ENCODE measurements at places on chromosomes 12 and 14. TPM values are rescaled to one million over a fixed set of nuclear protein-coding genes. Genes with fewer than 3 reads are reported as not detected.

ANKRD9 gene
- 247 TPM for total RNA-seq

PROX2 gene
- total RNA-seq, result not detected

RIN3 gene
- total RNA-seq, result 17.9 TPM

SLC25A3 gene
- total RNA-seq, result 537 TPM

SLC41A2 gene
- 136 TPM for total RNA-seq

NT5DC3 gene
- 24.3 TPM for total RNA-seq

NFE2 gene
- total RNA-seq, result not detected

TAS2R42 gene
- total RNA-seq, result not detected

SERPINA9 gene
- total RNA-seq, result not detected

CLEC1A gene
- total RNA-seq, result 0.55 TPM

ADAMTS20 gene
- total RNA-seq, result not detected

KRT3 gene
- not detected for total RNA-seq

TMTC3 gene
- 15.9 TPM for total RNA-seq

SUPT16H gene
- total RNA-seq, result 21.5 TPM

CCDC196 gene
- total RNA-seq, result not detected

DDX11 gene
- 49.4 TPM for total RNA-seq

RPGRIP1 gene
- not detected for total RNA-seq

TMED10 gene
- total RNA-seq, result 70.3 TPM

GARIN6 gene
- total RNA-seq, result not detected

LRP1-AS gene
- total RNA-seq, result not detected

PAH gene
- total RNA-seq, result not detected

FOXN4 gene
- not detected for total RNA-seq

ATP5F1B gene
- 442 TPM for total RNA-seq

KRT2 gene
- total RNA-seq, result not detected

OR4E2 gene
- not detected for total RNA-seq

CLEC2A gene
- total RNA-seq, result not detected

GZMH gene
- total RNA-seq, result 4.0 TPM

ZCRB1 gene
- total RNA-seq, result 22.7 TPM

TRIAP1 gene
- total RNA-seq, result 7.2 TPM

GLT1D1 gene
- not detected for total RNA-seq

ST8SIA1 gene
- total RNA-seq, result 4.5 TPM

JKAMP gene
- total RNA-seq, result 12.9 TPM

ACOT4 gene
- total RNA-seq, result not detected

FBRSL1 gene
- total RNA-seq, result 56.9 TPM

PLA2G1B gene
- not detected for total RNA-seq

SLCO1B1 gene
- total RNA-seq, result not detected

C12orf43 gene
- 32.2 TPM for total RNA-seq

DENND5B gene
- 19.9 TPM for total RNA-seq

SERPINA10 gene
- total RNA-seq, result 0.55 TPM

CYP27B1 gene
- 0.40 TPM for total RNA-seq

CLEC4A gene
- 0.55 TPM for total RNA-seq

OR4K13 gene
- not detected for total RNA-seq

BCDIN3D gene
- total RNA-seq, result 2.0 TPM
